ENCODE measurements at places on chromosomes 11 and 22.

- DNase-seq: no peak
These were observed 7.5 kb downstream of the KREMEN1 start for GRCh38 chr22:29080106-29080975.

- no peak for DNase-seq
These were observed 3.1 kb downstream of the CSNK2A3 start for GRCh38 chr11:11349870-11350337.

DNA sequence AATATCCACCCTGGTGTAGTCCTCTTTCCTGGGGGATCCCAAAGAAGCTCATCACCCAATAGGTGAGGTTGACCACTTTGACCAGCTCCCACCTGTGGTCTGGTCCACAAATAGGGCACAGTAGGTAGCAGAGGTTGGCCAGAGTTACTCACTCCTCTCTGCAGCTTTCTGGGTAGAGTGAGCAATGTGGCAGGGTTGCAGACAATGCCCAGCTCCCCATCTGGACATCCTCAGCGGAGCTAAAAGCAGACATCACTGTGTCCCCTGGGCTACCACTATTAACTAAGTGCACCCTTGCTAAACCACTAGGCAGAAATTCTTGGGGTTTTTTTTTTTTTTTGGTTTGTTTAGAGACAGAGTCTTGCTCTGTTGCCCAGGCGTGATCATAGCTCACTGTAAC is 48.4 kb upstream of the TP53I11 start:
- no peak for DNase-seq

- no peak for DNase-seq
These were observed 1168.2 kb downstream of the BRD1 start for GRCh38 chr22:48659404-48659996.

GRCh38 chr11:7019500-7020182 is 505 bp downstream of the ZNF214 start:
- no peak for DNase-seq

- no peak for DNase-seq
These were observed at the start of gene CD6 for GRCh38 chr11:60971520-60971919. CD6 (plus strand) TSS chr11:60971680; CDS start chr11:60971866, 186 bp downstream.

GRCh38 chr11:109223451-109223850 is 198.5 kb upstream of the C11orf87 start:
- DNase-seq: no peak

DNA sequence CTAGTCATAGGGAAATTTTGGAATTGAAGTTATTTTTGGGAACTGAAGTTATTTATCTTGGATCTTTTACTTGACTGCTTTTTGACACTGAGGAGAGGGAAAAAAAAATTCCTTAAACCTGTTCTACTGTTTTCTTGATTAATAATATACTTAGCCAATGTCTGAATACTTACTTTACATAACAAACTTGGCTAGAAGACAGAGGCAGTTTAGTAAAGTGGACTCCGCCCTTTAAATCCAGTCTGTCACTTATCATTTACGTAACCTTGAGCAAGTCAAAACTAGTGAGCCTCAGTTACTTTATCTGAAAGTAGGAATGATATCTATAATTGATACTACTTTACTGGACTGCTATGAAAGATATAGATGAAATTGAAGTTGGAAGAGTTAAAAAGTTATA is 19.5 kb downstream of the CTSC start:
- DNase-seq: no peak

DNA sequence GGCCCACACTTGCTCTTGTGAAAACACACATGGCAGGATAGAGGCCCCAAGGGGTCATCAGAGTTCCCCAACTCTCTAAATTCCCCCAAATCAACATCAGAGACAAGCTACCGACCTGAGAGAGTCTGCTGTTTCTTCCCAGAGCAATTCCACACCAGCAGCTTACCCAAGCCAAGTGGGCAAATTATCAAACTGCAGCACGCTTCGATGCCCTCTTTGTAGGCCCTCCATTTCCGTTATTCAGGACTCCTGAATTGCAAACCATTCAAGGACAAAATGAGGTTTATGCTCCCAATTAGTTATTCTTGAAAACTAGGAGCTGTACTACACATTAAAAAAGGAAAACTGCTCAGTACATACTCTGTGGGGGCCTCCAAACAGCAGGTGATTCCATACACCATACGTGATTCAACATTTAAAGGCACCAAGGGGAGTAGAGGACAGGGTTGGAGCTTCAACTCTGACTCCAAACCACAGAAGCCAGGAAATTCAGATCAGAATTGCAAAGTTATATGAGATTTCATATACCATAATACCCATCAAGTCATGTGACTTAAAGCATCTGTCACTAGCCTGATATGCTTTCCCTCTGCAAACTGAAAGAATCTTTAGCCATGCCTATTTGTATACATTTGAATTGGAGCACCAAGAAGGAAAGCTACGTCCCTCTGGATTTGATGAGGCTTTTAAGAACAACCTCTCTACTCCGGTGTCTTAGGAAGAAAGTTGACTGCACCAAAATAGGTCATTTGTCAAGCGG is 234.8 kb downstream of the CADM1 start:
- no peak for DNase-seq

DNA sequence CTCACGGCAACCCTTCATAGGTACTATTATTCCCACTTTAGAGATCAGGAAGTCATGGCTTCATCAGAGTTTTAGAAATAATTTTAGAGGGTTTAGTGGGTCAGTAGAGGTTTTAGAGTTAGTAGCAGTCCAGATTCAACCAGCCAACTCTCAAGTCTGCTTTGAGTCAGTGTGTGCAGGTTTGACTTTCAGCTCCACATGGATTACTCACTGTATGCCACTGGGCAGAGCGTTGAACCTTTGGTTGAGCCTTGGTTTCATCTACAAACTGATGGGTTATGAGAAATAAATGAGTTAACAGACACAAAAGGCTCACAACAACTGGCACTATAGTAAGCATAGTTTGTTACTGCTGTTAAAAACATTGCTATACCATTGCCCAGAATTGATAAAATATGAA is 19.0 kb upstream of the TP53AIP1 start:
- DNase-seq: no peak

DNA sequence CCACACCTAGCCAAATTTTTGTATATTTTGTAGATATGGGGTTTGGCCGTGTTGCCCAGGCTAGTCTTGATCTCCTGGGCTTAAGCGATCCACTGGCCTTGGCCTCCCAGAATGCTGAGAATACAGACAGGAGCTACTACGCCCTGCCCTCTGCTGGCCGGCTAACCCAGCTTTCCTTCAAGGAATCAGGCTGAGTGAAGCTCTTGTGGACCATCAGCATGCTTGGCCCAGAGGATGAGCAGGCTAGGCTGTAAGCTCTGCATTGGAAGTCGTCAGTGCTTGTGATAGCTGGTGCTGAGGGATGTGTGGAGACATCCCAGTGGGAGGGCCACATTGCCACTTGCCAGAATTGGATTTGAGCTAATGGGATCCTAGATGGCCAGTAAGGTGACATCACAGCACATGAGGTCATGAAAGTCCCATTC is 60.6 kb downstream of the MED15 start:
- DNase-seq: no peak

DNA sequence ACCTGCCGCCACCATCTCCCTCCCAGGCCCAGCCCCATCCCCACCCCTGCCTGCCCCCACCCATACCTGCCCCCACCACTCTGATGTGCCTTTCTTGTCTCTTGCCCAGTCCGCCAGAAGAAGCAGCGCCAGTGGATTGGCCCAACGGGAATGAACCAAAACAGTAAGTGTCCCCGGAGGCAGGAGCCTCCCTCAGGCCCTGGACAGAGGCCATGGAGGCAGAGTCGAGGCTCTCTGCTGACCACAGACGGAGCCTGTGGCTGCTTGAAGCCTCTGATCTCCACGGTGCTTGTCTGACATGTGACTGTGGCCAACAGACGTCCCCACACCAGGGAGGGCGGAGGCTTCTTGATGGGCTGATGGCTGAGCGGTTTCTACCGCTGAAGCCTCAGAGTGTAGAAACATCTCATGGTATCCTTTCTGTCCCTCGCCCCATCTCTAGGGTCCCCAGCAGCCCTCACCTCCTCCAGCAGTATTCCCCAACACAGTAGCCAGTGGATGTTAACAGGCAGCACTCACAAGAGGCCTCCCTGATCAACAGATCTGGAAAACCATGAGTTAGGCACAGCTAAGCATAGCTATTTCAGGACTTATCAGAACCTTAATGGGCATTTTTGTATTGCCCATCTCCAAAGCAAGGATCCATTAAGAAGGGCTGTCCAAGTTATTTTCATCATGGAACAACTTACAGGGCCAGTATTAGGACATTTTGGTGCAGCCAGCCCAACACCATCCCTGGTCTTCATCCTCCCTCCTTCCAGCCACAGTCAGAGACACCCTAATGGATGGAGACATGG is 21.7 kb downstream of the CD5 start:
- DNase-seq: no peak

GRCh38 chr11:119974467-119974866 is 163.4 kb downstream of the TRIM29 start:
- DNase-seq: no peak

DNA sequence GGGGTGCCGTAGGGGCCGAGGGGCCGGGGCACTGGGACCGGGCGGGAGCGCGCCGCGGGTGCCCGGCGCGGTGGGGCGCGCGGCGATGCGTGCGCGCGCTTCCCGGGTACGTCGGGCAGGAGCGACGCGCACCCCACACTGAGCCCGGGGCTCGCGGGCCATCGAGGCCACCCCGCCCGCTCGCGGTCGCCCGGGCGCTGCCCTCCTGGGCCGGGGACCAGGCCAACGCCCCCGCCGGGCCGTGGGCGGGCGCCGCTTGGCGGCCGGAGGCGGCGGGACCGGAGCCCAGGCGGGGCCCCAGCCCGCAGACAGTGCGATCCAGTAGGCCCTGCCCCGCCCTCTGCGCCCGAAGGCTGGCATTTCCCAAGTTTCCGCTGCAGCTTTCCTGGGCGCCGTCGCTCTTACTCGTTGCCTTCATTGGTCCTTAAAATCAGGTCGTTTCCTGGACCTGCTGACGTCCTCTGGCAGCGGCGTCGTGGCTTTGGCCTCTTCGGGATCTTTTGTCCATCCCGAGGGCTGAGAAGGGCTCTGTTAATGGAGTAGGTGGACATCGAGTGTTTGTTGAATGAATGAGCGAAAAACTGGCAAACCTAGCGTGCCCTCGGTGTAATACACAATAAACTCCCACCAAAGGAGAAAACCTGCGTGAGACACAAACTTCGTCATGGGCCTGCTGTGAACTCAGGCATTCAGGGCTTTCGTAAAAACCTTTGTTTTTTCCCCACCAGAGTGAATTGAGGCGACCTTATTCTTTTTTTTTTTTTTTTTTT is 638 bp downstream of the PARVA start:
- peak; percentile 48 for DNase-seq

GRCh38 chr22:50732681-50733080 is 5.3 kb upstream of the ACR start:
- DNase-seq: no peak

DNA sequence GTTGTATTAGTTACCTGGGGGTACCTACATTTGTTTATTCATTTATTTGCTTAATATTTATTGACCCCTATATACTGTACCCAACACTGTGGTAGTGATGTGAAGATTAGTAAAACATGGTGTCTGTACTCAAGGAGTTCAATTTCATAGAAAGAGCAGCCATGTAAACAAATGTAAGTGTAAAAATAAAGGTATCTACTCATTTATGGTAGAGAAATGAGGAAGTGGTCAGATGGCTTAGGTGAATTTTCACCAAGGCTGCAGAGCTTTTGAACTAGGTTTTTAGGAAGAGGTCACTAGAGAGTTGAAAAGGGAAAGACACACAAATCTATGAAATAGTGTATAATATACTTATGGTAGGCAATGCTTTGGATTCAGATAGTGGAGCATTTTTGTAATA is 11.1 kb downstream of the CTR9 start:
- DNase-seq: no peak

- no peak for DNase-seq
These were observed 354.9 kb downstream of the JRKL start for GRCh38 chr11:96744697-96745096.

DNA sequence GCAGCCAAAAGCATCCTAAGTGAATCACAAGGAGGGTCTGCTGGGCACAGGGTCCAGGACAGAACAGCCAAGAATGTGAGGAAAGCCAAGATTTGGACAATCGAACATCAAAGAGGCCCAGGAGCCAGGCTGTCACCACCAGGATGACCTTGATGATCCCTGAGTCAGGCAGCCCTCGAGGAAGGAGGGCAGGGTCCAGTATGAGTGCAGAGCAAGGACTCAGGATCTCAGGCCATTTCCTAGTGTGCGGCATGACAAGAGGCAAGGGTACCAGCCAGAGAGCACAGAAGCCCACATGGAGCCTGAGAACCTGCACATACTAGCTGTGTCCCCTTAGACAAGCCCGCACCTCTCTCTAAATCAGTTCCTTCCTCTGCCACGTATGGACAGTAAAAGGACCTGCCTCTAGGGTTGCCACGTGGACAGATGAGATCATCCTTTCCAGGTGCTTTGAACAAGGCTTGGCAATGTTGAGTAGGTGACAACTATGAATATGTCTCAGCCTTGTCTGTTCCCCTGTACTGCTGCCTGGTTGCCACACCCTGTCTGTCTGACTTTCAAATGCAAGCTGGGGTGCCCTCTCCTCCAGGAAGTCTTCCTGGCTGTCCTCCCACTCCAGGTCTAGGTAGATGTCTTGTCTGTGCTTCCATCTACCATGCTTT is 32.2 kb upstream of the ISX start:
- DNase-seq: no peak

GRCh38 chr11:66556086-66556485 is 9.4 kb downstream of the ACTN3 start:
- no peak for DNase-seq

GRCh38 chr11:122330279-122330965 is 214.4 kb upstream of the BLID start:
- DNase-seq: peak; percentile 43

GRCh38 chr11:70577258-70577603 is 178.9 kb downstream of the CTTN start:
- DNase-seq: no peak

DNA sequence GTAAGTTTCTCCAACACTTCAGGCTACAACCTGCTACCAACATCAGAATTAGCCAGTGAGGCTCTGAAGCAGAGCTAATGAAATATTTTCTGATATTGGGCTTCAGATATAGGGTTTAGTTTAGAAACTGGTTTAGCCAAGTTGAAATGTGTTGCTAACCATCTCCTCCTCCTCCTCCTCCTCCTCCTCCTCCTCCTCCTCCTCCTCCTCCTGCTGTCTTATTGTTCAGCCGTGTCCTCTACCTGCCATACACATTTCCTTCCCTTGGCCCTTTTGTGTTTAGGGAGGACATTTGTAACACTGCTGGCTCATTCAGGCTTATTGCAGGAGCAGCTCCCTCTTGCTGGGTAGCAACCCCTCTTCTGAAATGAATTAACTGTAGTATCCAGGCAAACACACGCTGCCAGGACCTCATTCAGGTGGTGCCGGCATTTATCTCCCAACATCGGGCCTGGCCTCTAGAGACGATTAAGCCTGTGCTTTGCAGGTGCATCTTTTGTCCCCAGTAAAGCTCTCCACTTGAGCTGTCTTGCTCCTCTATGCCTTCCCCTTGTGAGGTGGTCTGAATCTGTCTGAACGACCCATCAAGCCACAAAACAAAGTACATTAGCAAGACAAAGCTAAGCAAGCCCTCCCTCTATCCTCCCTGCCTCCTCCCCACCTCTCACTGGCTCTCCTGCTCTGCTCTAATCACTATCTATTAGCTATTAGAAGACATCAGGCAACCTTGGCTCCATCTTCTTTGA is 82.9 kb downstream of the KCNJ1 start:
- DNase-seq: no peak

Data from suppressor macrophage treated with lipopolysaccharide for 1 hour (primary cell).